WTC11 (cell line): ENCODE measurements at places on chromosomes 12 and 14. TPM values are rescaled to one million over a fixed set of nuclear protein-coding genes. Genes with fewer than 3 reads are reported as not detected.
A peak's percentile ranks its signal among the peaks of the same experiment; 100 is the strongest.

GRCh38 chr12:107360033-107360432 lies 266.7 kb upstream of the CRY1 start:
- H3K27me3 ChIP-seq = no peaks in the 10 kb centered on the region; the same call in 1 of the 2 replicates
- no peak for DNase-seq
- peaks cover 10% of the 10 kb centered on the region for H3K4me1 ChIP-seq

Gene SDR9C7
- not detected in 3 replicates for total RNA-seq

DNA sequence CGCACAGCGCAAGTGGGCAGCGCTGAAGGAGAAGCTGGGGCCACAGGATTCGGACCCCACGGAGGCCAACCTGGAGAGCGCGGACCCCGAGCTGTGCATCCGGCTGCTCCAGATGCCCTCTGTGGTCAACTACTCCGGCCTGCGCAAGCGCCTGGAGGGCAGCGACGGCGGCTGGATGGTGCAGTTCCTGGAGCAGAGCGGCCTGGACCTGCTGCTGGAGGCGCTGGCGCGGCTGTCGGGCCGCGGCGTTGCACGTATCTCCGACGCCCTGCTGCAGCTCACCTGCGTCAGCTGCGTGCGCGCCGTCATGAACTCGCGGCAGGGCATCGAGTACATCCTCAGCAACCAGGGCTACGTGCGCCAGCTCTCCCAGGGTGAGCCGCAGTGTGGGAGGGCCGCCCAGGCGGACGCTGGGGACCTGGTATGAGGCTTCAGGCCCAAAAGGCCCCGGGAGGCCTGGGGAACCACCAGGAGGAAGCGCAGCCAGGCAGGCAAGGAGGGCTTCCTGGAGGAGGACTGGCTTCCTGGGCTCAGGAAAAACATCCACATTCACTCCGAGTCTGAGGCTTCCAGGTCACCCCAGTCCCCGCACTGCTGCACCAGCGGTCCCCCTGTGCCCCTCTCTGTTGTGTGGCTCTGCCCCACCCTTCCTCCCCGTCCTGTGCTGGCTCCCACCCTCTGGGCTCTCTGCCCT lies 12.1 kb downstream of the INF2 start:
- peaks cover 8% of the 10 kb centered on the region for H3K4me1 ChIP-seq
- no peaks in the 10 kb centered on the region for H3K27me3 ChIP-seq
- DNase-seq = no peak
- H3K27ac ChIP-seq = no peak overlapping the region

GRCh38 chr14:54058505-54058904 lies 101.9 kb upstream of the BMP4 start:
- DNase-seq = no peak
- H3K4me1 ChIP-seq = no peaks in the 10 kb centered on the region
- no peak overlapping the region for H3K4me3 ChIP-seq
- H3K27ac ChIP-seq = no peak overlapping the region
- H3K36me3 ChIP-seq = no peaks in the 10 kb centered on the region

GRCh38 chr14:74508292-74508731 lies 14.7 kb downstream of the ISCA2 start:
- peak; percentile 76 for DNase-seq
- H3K27me3 ChIP-seq = peaks cover 8% of the 10 kb centered on the region
- H3K36me3 ChIP-seq = no peaks in the 10 kb centered on the region
- H3K4me3 ChIP-seq = no peak overlapping the region

DNA sequence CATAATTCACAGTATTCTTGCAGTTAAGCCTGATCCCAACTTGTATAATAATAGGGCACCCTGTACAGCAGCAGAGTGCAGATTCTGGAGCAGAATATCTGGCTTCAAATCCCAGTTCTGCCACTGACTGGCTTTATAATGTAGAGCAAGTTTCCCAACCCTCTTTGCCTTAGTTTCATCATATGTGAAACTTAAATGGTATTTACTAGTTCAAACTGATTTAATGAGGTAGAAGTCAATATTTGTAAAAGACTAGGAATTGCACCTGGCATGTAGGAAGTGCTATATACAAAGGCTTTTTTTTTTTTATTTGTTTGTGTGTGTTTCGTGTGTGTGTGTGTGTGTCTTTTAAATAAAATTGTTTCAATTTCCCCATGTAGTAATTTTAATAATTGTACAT lies 125.9 kb downstream of the CCER1 start:
- no peak overlapping the region for H3K27ac ChIP-seq
- H3K4me1 ChIP-seq = peaks cover 3% of the 10 kb centered on the region; the same call in 1 of the 2 replicates
- H3K4me3 ChIP-seq = no peak overlapping the region

DNA sequence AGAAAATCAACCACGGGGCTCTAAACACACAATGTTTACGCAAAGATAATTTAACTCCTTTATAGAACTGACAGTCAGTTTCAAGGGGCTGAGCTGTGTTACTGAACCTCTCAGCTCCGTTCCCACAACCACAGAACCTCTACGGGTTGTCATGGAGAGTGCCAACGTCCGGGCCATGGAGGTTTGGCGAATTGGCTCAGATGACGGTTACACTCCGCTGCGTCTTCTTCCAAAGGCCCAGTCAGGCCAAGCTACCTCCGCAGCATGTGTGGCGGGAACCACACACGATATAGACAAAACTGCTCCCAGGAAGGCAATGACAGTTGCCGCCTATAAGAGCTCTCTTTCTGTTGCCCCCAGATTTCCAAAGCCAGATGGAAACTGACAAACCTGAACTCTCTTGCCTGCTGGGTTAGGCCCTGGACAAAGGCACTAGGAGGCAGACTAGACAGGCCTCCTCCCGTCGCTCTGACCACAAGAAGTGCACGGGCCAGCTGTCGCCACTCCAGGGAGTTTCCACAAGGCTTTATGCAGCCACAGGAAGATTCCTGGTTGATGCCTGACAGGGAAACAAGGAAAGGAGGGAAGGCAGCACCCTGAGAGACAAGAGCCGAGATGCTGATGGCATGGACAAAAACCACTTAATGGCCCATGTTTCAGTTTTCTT lies 30.3 kb downstream of the CCDC88C start:
- no peak overlapping the region for H3K4me3 ChIP-seq
- H3K27me3 ChIP-seq = no peaks in the 10 kb centered on the region
- DNase-seq = no peak
- 0 out of 2 replicates have a peak, but pooled peaks cover 2% of the 10 kb centered on the region for H3K36me3 ChIP-seq
- H3K27ac ChIP-seq = peak overlapping the region; percentile 74
- peaks cover 67% of the 10 kb centered on the region for H3K4me1 ChIP-seq

- no peaks in the 10 kb centered on the region for H3K27me3 ChIP-seq
- H3K4me1 ChIP-seq = peaks cover 3% of the 10 kb centered on the region; the same call in 1 of the 2 replicates
- H3K4me3 ChIP-seq = no peak overlapping the region
- no peak for DNase-seq
These were observed 375.0 kb downstream of the DPF3 start for GRCh38 chr14:72518809-72519377.

DNA sequence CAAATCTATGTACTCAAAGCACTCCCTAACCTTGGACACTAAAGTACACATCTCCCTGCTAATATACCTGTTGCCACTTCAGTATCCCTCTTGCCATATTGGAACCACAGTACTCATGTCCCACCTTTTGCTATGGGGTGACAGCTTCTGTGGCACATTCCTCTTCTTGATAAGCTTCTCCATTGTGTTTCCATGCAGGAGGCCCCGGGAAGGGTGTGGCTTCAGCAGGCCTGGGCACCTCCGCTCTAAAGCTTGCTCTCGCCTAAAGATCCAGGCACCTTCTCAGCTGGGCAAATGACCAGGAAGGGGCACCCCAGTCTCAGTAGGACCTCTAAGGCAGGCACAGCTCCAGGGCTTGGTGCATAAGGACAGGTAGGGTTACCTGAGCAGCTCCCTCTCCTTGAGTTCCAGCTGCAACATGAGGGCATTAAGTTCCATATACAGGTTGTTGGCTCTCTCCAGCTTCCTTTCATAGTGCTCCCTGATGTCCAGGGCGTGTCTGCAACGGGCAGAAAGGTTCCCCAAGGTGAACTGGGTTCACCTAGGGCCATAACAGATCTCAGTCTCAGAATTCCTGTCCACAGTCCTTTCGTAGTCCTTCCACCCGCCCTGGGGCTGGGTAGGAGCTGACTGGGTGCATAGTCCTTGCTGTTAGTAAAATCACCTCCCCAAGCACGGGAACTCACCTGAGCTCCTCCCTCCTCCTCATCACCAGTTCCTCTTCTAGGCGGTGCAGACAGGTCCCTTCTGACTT lies 15.9 kb downstream of the MAP3K12 start:
- H3K4me3 ChIP-seq = no peak overlapping the region
- H3K4me1 ChIP-seq = peaks cover 15% of the 10 kb centered on the region
- peak overlapping the region; percentile 74; the same call in 1 of the 2 replicates for H3K27ac ChIP-seq
- H3K27me3 ChIP-seq = no peaks in the 10 kb centered on the region

Gene STXBP6
- 3.2 to 4.2 TPM (median 3.5 TPM) in 3 replicates for total RNA-seq

DNA sequence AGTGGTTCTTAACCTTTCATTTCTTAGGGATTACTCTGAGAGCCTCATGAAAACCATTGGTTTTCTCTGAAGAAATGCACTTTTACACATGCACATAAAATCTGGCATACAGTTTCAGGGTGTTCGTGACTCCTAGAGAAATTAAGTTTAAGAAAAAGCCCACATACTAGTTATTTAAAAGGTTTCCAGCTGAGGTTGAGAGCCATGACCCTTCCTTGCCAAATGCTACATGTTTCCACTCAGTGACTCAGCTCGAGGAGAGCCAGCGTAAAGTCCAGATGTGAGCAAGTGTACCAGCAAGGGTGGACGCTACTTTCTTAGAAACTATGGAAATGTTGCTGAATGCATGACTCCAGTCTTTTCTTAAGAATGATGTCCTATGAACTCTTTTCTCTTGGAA lies 42.7 kb upstream of the FLRT2 start:
- H3K27ac ChIP-seq = no peak overlapping the region
- no peaks in the 10 kb centered on the region for H3K27me3 ChIP-seq
- no peaks in the 10 kb centered on the region for H3K36me3 ChIP-seq
- H3K4me3 ChIP-seq = no peak overlapping the region
- no peak for DNase-seq
- no peaks in the 10 kb centered on the region for H3K4me1 ChIP-seq

GRCh38 chr14:79570648-79571047 lies 640.7 kb downstream of the DIO2 start:
- no peak for DNase-seq
- H3K27ac ChIP-seq = no peak overlapping the region
- H3K4me3 ChIP-seq = no peak overlapping the region
- no peaks in the 10 kb centered on the region; the same call in 1 of the 2 replicates for H3K36me3 ChIP-seq

- H3K27ac ChIP-seq = no peak overlapping the region
- no peak for DNase-seq
- H3K4me1 ChIP-seq = 0 out of 2 replicates have a peak, but pooled peaks cover 4% of the 10 kb centered on the region
- H3K4me3 ChIP-seq = no peak overlapping the region
- no peaks in the 10 kb centered on the region for H3K36me3 ChIP-seq
These were observed 65.8 kb downstream of the TRIM9 start for GRCh38 chr14:51028851-51029754.

- no peak overlapping the region for H3K27ac ChIP-seq
- no peak overlapping the region for H3K4me3 ChIP-seq
- no peaks in the 10 kb centered on the region for H3K27me3 ChIP-seq
- peaks cover 17% of the 10 kb centered on the region for H3K4me1 ChIP-seq
- peaks cover 60% of the 10 kb centered on the region for H3K36me3 ChIP-seq
These were observed 68.3 kb downstream of the KDM2B start for GRCh38 chr12:121512561-121512960.
